ENCODE measurements at places on chromosomes 12 and 14.

GRCh38 chr12:98838231-98838647, 193.1 kb downstream of the APAF1 start:
- no peak for DNase-seq

GRCh38 chr14:74424606-74425005, 1.4 kb downstream of the SYNDIG1L start:
- DNase-seq, result no peak

- no peak for DNase-seq
Measured at GRCh38 chr12:71810921-71811320, 28.6 kb upstream of the TBC1D15 start.

DNA sequence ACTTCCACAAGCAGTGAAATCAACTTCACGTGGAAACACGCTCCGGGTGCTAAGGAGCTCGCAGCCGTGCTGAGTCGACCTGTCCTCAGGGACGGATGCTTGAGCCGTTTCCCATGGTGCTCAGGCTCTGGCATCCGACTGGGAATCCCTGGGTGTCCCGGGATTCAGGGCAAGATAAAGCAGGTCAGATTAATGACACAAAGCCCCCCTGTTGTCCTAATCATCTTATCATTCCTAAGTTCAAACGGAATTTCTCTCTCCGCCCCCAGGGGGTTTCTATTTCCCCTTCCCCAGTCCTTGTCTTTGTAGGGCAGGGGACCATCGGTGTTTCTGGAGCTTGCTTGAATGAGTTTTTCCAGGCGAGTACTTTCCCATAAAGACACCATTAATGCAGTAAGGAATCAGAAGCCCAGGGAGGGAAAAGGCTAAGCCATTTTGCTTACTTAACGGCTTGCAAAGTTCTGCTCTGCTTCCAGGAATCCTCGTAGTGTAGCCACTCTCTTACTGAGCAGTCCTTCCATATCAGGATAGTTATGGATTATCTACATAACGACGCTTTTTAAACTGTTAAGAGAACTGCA, 116.5 kb downstream of the TMEM132C start:
- no peak for DNase-seq

DNA sequence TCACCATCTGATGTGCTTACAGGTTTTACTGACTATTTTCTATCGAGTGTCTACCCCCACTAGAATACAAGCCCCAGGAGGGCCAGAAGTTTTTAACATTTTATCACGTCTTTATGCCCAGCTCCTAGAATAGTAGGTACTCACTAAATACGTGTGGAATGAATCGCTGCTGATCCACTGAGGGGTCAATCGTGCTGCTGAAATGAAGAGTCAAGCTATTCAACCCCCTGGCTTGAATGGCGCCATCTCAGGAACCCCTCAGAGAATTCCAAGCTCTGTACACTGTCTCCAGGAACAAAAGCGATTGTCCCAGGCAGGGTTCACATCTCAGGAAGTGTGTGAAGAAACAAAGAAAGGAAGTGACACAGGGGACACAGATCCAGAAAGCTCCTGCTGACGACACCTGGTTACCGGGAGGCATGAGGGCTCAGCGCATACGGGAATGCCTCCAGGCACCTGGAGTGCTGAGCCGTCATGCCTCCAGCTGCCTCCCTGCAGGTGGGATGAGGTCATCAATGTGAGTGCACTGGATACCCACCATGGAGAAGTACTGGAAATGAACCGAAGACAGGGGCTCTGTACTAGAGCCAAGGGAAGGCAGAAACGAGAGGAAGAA, 45.6 kb downstream of the PITPNM2 start:
- no peak for DNase-seq

DNA sequence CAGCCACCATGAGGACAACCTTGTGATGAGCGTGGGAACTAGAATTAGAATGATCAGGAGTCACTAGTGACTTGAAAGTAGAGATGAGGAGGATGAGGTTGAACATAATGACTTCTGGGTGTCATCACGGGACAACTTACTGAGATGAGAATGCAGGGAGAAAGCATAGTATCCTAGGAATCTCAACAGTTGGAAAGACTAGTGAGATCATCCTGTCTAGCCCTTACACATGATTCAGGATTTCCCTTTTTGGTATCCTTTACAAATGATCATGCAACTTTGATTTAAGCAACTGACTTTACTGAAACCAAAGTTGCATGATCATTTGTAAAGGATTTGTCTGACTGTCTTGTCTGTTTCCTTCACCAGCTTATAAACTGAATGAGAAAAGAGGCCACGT, 51.8 kb upstream of the HIF1A start:
- DNase-seq, result no peak

DNA sequence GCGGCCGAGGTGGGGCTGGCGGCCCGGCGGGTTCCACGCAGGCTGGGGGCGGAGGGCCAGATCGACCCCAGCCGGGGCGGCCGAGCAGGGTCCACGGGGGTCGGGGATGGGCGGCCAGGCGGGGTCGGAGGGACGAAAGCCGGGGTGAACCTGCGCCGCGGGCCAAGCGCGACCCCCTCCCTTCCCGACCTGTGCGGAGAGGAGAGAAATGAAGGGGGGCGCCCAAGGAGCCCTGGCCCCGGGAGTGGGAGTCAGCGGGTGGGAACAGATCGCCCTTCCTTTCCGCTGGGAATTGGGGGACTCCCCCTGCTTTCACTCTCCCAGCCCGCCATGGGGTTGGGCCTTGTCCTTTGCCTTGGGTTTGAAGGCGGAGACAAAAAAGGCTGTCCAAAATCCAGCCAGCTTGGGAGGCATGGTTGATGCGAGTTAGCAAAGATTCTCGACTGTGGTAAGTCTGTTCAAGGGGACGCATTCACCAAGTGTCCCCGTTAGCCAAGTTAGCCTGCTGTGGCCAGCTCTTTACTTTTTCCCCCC, 559 bp upstream of the CKAP4 start:
- no peak for DNase-seq

DNA sequence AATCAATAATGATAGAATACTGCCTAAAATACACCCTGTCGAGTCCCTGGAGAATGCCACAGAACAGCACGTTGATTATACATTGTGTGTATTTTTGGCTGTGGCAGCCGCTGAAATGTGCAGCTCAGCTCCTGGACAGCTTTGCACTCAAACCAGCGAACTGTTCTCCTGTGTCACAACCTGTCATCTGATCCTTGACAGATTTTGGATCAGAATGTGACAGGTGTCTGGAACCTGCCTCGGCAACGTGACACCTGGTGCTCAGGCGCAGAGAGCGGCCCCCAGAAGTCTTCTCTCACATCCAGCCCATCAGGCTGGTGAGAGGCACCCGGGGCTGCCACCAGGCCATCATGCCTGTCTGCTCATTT, 19.3 kb downstream of the MVK start:
- no peak for DNase-seq

DNA sequence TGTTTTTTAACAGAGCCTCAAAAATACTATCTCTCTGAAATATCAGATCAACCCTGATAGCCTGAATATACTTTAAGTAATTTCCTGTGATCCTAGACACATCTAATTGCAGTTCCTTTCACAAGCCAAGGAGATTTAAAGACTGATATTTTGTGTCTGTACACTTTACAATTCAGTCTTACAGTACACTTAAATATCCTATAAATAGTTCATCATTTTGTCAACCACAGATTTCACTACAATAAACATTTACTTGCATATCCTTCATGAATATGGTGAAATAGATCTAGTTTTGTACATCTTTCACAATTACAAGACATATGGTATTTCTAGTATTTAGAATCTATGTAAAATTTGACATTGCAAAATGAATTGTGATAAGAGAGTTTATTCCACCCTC, 161.0 kb downstream of the PAX9 start:
- no peak for DNase-seq

DNA sequence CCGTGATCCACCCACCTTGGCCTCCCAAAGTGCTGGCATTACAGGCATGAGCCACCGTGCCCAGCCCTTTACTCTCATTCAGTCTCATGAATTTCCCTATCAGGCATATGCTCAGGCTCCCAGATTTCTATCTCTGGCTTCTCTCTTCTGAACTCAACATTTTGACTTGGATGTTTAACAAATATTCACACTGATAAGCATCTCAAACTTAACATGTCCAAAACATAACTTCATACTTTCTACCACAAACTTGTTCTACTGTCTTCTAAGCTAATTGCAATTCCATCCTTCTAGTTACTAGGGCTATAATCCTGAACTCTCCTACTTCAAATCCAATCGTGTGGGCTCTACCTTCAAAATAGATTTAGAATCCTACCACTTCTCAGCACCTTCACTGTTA, 73.9 kb upstream of the PAWR start:
- DNase-seq, result no peak

DNA sequence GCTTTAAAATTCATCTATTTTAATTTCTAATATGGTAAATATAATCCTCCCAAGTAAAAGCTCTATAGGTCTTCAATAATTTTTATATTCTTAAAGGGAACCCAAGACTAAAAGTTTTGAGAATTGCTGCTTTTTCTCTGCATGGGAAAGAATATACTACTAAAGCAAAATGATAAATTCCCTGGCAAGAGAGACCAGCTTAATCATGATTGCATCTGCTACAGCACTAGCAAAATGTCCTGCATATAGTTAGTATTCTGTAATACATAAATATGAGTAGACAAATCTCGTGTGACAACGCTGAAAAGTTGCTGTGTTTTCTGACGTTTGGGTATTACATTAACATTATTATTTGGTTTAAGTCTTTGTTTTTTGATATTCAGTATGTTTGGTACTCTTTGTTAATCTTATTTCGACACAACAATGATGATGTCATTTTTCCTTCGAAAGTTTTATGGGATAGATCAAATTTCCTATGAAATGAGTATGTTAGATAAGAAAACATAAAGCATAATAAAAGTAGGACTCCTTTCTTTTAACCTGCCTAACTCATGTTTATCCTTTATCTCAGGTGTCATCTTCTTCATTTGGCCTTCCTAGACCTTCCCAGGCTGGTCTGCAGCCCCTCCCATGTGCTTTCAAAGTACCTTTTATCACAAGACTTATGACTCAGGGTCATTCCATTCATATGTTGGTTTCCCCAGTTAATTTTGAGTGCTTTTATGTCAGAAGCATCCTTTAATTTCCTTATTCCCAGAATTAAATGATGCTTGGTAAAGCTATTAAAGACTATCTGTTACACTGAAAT, 321.9 kb downstream of the RAD51B start:
- DNase-seq, result no peak

DNA sequence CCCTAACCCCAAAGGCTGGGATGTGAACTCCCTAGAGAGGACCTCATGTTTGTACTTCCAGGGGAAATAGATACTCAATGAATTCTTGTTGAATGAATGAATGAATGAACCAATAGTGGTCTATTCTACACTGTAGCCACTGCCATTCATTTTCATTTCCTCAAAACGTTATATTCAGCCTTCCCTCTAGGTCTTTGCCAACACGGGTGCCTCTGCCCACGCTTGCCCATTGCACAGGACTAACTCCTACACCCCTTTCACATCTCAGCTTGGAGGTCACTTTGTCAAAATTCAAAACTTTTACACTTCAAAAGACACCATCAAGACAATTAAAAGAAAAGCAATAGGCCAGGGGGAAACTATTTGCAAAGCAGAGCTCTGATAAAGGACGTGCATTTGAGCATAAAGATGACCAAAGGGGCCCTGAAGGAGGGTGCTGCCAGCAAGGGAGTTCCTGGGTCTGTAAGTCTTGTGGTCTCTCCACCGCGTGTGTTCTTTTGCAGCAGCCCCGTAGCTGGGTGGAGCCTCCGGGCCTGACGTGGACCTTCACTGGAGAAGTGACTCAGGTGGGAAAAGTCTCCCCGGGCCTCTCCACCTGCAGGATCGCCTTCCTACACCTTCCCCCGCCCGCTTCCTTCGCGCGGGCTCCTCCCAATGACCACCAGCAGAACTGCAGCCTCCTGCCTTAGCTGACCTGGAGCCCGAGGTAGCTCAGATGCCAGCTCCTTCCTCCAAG, 31.5 kb downstream of the TMEM63C start:
- no peak for DNase-seq

- DNase-seq, result no peak
Measured at GRCh38 chr12:50988051-50988450, 35.7 kb downstream of the HIGD1C start.

DNA sequence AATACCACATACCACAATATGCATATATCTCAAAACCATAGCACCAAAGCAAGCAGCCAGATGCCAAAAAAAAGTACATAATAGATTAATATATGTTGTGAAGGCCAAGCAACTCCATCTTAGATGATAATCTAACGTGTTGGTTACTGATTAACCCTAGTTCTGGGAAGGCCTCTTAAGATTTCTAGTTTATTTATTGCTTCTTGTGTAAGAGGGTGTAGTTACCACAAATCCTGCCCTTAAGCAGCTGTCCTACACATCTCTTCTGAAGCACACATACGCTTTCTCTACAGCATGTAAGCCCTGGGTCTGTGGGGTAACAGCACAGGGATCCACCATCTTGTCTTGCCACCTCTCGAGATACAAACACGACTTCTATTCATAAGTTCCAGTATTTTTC, 236.8 kb upstream of the AVPR1A start:
- no peak for DNase-seq

DNA sequence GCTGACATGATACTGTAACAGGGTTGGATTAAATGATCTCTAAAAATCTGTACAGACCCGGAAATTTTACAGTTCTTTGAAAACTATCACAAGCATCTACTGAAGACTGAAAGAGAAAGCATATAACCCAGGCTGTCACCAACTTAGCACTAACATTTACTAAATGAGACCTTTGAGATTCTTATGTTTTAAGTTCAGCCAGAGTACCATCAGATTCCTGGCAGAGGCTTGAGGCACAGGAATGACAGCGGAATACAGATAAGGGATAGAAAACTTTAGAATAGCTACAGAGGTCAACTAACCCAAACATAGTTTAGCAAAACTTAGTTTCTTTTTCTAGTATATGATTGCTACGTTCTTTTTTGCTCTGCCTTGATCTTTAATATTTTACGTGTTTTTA, 91.6 kb upstream of the FERMT2 start:
- no peak for DNase-seq

DNA sequence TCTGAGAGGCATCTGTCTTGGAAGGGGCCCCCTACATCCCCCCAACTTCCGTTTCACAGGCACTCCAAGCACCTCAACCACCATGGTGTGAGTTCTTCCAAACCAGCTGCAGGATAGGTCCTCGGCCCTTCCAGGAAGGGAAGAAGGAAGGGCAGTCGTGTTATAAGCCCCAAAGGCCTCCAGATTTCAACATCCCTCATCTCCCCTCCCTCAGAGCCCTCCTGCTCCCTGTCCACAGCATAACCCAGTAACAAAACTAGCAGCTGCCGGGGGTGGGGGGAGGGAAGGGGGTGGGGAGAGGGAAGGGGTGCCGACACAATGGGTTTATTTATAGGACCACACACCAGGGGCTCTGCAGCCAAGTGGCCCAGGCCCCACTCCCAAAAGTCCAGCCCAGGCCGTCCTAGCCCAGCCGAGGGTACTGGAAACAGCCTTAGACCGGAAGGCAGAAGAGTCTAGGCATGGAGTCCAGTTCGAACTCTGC, 18.3 kb downstream of the NCKAP5L start:
- no peak for DNase-seq

GRCh38 chr14:101294136-101294535, 267.2 kb upstream of the DIO3 start:
- no peak for DNase-seq

- no peak for DNase-seq
Measured at GRCh38 chr14:87008965-87009364, 984.0 kb downstream of the GALC start.

GRCh38 chr14:71905031-71905430, 27.2 kb upstream of the RGS6 start:
- DNase-seq, result no peak

All from tibial nerve (tissue), 4 donors.